CD4-positive, alpha-beta T cell treated with Interleukin-15 for 4 hours (primary cell): ENCODE measurements at places on chromosomes 13 and 19.
A peak's percentile ranks its signal among the peaks of the same experiment; 100 is the strongest.

DNA sequence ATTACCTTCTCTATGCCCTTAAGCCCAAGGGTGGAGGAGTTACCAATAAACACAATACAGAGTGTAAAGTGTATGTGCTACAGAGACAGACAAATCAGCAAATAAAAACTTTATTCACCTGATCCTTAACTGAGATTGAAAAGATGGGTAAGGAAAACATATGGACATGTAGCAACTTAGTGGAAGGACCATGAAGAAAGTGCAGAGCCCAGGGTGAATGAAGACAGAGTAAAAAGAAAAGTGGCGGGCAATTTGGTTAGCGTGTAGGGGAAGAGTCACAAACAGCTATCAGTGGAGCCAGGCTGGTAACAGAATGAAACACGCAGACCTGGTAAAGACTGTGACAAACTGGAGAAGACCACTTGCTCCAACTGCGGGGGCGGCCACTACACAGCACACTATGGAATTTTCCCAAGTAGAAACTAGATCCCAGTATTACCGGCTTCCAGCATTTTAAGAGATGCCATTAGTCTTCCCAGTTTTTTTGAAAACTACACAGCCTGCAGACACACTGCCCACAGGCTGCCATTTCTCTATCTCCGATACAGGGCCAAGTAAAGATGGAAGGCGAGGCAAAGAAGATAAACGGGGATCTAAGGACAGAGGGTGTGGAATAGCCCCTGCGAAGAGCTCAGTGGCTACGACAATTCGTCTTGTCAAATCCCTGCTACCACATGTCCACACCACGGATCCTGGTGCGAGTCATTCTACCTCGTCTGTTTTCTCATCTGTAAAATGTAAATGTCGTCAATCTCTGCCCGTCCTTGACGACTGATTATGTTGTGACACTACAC lies 1.2 kb downstream of the UQCRFS1 start:
- DNase-seq, result no peak

DNA sequence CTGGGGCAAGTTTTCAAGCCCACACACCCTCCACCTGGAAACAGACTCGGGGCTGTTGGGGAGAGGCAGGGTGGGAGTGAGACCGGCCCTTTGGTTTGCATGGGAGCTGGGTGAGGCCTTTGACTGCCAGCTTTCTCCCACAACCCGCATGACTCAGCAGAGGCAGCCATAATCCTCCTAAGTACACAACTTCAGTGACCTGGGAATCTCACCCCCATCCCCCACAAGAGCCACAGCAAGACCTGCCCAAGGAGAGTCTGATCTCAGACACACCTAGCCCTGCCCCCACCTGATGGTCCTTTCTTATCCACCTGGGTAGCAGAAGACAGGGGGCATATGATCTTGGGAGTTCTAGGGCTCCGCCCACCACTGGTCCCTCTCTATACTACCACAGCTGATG lies 1615.4 kb downstream of the EFNB2 start:
- DNase-seq, result no peak

GRCh38 chr19:7926021-7926726 lies at the start of gene CTXN1:
TSS of gene CTXN1 (minus strand) at chr19:7926135. CDS start at chr19:7925538, 597 bp downstream.
- peak; percentile 79 for DNase-seq

DNA sequence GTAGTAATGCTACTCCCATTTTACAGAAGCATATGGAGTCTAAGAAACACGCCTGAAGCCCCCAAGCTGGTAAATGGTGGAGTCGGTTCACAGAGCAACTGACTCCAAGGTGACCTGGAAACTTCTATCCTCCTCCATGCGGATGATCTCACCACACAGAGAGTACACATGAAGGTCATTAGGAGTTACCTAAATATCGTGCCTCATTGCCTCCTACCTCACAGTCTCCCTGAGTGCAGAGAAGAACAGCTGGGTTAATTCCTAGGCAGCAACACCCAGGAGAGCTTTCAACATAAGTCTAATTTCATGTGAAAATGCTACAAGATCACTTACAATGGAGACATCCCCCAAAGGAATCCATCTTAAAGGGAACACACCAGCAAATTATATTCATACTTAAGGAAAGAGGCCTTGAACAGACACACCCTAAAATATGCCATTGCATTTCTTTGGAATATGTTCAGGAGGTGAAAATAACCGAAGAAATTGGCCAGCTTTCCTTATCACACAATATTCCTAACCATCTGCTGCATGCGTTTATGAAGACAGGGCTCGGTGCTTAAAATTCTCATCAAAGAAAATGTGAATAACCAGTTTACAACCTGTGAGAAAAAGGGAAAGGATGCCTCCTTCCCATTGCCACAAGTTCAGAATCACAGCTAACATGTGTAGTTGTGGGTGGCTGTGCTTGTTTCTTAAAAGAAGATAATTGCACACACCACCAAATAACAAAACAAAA lies 203.6 kb upstream of the NBEA start:
- DNase-seq, result no peak

GRCh38 chr13:85549819-85550218 lies 249.4 kb downstream of the SLITRK6 start:
- DNase-seq, result no peak

DNA sequence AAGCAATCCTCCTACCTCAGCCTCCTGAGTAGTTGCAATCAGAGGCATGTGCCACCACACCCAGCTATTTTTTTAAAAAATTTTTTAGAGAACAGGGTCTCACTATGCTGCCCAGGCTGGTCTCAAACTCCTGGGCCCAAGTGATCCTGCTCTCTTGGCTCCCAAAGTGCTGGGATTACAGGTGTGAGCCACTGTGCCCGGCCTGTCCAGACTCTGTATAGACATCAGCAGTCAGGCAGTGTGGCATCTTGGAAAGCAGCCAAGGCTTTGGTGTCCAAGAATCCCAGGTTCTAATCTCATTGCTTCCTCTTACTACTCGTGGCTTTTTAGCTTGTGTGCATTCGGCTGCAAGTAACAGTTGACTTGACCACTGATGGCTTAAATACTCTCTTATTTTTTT lies 43.4 kb downstream of the BICRA start:
- no peak for DNase-seq
